ENCODE measurements at places on chromosomes 16 and 17. TPM values are rescaled to one million over a fixed set of nuclear protein-coding genes. Genes with fewer than 3 reads are reported as not detected.

- peak overlapping the region; percentile 88 for H3K27ac ChIP-seq
- H3K4me1 ChIP-seq = peaks cover 44% of the 10 kb centered on the region
- peak overlapping the region; percentile 75 for H3K4me3 ChIP-seq
Observed at GRCh38 chr17:1559047-1560043, 3.2 kb downstream of the PITPNA start.

SMIM36 gene
- not detected for total RNA-seq

- peak within 1 kb of the TSS; percentile 61 for H3K27ac ChIP-seq
- no peaks in the 10 kb centered on the region for H3K36me3 ChIP-seq
- H3K4me1 ChIP-seq = peaks cover 18% of the 10 kb centered on the region
- peak within 1 kb of the TSS; percentile 86 for H3K4me3 ChIP-seq
Observed at GRCh38 chr16:85898521-85899442, at the start of gene IRF8. Gene IRF8 (plus strand): TSS chr16:85899162. CDS start chr16:85903016, 3,854 bp downstream.

GRCh38 chr16:27237219-27238015 is 31.2 kb downstream of the NSMCE1 start:
- H3K36me3 ChIP-seq = no peaks in the 10 kb centered on the region
- no peak for DNase-seq
- H3K27me3 ChIP-seq = peaks cover 2% of the 10 kb centered on the region
- H3K27ac ChIP-seq = peak overlapping the region; percentile 44
- peaks cover 35% of the 10 kb centered on the region for H3K4me1 ChIP-seq

POLR3K gene
- 17.6 TPM for total RNA-seq

DNA sequence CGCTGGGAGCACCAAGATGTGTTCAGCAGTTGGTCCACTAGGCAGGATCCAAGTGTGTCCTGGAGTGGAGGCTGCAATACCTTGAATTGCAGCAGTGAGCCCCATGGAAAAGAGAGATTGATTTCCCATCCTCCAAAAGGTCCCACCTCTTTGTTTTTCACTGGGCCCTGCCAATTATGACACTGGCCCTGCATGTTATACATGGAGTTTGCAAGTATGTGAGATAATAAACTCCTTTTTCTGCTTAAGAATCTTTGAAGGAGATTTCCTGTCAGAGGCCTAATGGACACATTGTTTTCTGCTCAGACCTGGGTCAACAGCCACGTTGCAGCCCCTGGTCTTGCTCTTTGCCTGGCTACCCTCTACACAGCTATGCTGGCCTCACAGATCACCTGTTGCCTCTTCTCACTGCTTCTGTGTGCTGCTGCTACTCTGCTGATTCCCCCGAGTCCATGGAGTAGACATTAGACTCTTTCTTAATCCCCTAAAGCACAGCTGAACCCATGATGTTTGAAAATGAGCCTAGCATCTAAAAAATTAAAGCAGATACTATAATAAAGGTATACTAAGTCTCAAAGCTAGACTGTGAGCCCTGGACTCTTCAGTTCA is 341.9 kb upstream of the CDH11 start:
- H3K4me3 ChIP-seq = no peak overlapping the region
- no peaks in the 10 kb centered on the region for H3K27me3 ChIP-seq
- no peak overlapping the region for H3K27ac ChIP-seq
- DNase-seq = no peak
- H3K4me1 ChIP-seq = no peaks in the 10 kb centered on the region
- no peaks in the 10 kb centered on the region for H3K36me3 ChIP-seq

GRCh38 chr16:86432691-86433090 is 77.6 kb upstream of the FOXF1 start:
- no peak for DNase-seq
- no peaks in the 10 kb centered on the region for H3K36me3 ChIP-seq
- H3K4me3 ChIP-seq = no peak overlapping the region
- no peak overlapping the region for H3K27ac ChIP-seq

PROCA1 gene
- total RNA-seq = 3.0 TPM

DNA sequence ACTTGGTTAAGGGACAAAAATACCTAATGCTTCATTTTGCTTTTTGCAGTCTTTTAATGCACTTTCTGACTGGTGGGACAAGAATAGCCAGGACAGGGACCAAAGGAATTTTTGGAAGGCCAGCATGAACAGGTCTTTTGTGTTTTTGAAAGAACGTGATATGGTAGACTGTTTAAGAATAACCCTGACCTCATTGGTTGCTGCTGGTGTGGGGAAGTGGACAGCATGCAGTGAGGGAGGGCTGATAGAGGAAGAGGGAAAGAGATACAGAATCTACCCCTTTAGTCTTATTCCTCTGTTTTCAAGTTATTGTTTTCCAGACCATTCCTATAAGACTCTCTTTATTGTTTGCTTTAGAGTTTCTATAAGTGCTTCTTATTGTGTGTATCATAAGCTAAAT is 816.2 kb downstream of the CDH11 start:
- H3K4me1 ChIP-seq = peaks cover 11% of the 10 kb centered on the region
- no peak overlapping the region for H3K4me3 ChIP-seq
- peaks cover 12% of the 10 kb centered on the region for H3K27me3 ChIP-seq
- no peak overlapping the region for H3K27ac ChIP-seq
- DNase-seq = no peak

GRCh38 chr16:28522792-28523191 is 16.0 kb downstream of the NUPR1 start:
- H3K27me3 ChIP-seq = no peaks in the 10 kb centered on the region
- no peak overlapping the region for H3K4me3 ChIP-seq
- H3K4me1 ChIP-seq = no peaks in the 10 kb centered on the region

RNF213 gene
- 57.0 TPM for total RNA-seq

- H3K27me3 ChIP-seq = no peaks in the 10 kb centered on the region
- DNase-seq = no peak
- peaks cover 13% of the 10 kb centered on the region for H3K36me3 ChIP-seq
- peaks cover 9% of the 10 kb centered on the region for H3K4me1 ChIP-seq
- H3K27ac ChIP-seq = no peak overlapping the region
Observed at GRCh38 chr16:25148568-25149215, 37.1 kb downstream of the LCMT1 start.

KRT16 gene
- total RNA-seq = 1.5 TPM

DNA sequence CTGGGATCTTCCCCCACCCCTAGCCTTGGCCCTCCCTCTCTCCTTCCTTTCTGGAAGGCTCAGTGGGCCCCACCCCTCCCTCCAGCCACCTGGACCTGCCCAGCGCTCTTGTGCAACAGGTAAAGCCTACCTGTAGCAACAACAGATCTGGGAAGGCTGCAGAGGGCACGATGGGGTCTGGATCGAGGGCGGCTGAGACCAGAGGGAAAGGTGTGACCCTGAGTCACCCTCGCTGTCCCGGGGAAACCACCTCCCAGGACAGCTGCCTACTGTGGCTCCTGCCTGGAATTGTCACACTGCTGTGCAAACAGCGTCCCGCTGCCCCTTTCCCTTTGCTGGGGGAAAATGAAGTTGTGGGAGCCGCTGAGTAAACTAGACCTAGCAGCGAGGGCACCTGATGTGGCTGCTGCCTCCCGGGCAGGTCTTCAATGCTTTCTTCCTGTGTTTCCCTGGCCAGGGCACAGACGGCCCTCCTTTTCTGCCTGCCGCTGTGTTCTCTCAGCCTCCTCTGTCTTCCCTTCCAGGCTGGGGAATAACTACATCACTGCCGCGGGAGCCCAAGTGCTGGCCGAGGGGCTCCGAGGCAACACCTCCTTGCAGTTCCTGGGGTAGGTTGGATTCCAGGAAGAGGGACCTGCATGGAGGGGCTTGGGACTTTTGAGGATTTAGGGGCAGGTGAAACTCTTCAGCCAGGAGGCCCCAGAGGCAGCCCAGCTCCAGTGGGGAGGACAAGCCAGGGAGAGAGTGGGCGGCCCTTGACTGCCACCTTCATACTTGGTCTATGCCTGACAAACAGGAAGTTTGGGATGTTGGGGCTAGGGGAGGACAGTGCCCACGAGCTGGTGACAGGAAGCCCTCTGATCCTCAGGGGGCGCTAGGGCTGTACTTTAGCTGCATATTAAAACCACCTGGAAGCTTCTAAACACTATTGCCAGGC is 22.2 kb upstream of the CYLD start:
- no peaks in the 10 kb centered on the region for H3K27me3 ChIP-seq
- H3K36me3 ChIP-seq = no peaks in the 10 kb centered on the region
- H3K4me1 ChIP-seq = peaks cover 28% of the 10 kb centered on the region
- no peak overlapping the region for H3K27ac ChIP-seq

- peaks cover 5% of the 10 kb centered on the region for H3K27me3 ChIP-seq
- DNase-seq = no peak
- H3K27ac ChIP-seq = no peak overlapping the region
- H3K4me3 ChIP-seq = no peak overlapping the region
- H3K4me1 ChIP-seq = no peaks in the 10 kb centered on the region
- no peaks in the 10 kb centered on the region for H3K36me3 ChIP-seq
Observed at GRCh38 chr16:67346341-67346740, 19.7 kb downstream of the LRRC36 start.

ZNRF1 gene
- total RNA-seq = 49.2 TPM

ICAM2 gene
- 1.2 TPM for total RNA-seq

DNA sequence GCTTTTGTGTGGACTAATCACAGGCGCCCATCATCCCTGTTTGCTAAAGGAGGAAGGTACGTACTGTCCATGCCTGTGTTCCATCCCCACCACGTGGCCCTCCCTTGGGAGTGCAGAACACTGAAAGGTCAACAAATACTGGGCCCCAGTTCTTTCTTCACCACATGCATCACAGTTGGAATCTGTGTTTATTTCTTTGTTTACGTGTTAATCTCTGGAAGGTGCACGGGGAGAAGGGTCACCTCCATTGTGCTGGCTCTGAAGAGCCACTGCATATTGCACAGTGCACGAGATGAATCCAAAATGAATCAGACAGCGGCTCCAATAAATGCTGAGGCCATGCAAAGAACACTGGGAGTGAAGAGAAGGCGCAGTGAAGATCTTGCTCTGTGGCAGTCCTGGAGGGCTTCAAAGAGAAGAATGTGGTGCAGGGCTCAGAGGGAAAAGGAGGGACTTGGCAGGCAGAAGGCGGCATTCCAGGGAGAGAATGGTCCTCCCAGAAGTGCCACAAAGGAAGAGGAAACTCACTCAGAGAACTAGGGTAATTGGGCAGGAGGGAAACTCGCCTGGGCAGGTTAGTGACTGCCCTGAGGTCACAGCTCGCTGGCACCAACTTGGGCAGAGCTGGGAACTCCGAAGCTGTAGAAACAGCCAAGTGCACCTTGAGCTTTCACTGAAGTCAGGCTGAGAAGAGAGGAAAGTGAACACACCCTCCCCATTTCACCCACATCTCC is 3.7 kb downstream of the RPH3AL start:
- H3K4me1 ChIP-seq = peaks cover 46% of the 10 kb centered on the region
- H3K36me3 ChIP-seq = peaks cover 13% of the 10 kb centered on the region
- H3K27me3 ChIP-seq = no peaks in the 10 kb centered on the region

DNA sequence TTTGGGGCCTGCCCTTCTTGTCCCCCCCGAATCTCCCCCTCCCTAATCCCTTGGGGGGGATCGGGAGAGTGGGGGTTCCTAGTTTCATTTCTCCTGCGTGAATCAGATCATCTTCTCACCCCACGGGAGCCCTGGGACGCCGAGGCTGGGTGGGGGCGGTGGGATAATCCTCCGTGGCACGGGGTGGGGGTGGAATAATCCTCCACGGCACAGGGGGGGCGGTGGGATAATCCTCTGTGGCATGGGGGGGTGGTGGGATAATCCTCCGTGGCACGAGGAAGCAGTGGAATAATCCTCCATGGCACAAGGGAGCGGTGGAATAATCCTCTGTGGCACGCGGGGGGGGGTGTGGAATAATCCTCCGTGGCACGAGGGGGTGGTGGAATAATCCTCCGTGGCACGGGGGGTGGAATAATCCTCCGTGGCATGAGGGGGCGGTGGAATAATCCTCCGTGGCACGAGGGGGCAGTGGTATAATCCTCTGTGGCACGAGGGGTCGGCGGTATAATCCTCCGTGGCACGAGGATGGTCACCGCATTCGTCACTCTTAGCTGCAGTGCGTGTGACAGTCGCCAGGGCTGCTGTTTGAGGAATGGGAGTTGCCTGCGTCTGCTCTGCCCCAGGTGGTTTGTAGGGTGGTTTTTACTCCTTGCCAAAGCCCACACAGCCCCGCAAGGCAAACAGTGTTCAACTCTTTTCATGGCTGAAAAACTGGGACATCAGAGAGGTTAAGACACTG is 156.9 kb downstream of the LAT start:
- peaks cover 11% of the 10 kb centered on the region for H3K4me1 ChIP-seq
- H3K4me3 ChIP-seq = no peak overlapping the region
- peaks cover 9% of the 10 kb centered on the region for H3K27me3 ChIP-seq
- no peaks in the 10 kb centered on the region for H3K36me3 ChIP-seq
- no peak for DNase-seq
- no peak overlapping the region for H3K27ac ChIP-seq

DNA sequence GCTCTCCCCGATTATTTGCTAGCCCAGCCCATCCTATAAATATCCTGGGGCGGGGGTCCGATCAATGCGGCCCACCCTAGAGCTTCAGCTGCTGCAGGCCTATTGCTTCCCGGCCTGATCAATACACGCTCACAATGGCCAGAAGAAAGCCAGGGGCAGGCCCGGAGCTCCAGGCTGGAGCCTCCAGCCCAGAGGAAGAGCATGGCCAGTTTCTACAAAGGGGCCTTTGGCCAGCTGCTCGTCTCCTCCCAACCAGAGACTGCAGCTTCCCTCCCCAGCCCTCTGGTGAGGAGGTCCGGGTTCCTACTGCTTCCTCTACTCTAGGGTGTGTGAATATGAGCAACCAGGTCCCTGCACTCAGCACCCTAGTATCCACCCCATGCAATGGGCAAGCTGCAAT is 36.7 kb downstream of the SALL1 start:
- H3K4me1 ChIP-seq = peaks cover 38% of the 10 kb centered on the region
- H3K36me3 ChIP-seq = no peaks in the 10 kb centered on the region
- no peak overlapping the region for H3K27ac ChIP-seq
- H3K4me3 ChIP-seq = peak overlapping the region; percentile 64

- no peaks in the 10 kb centered on the region for H3K4me1 ChIP-seq
- no peak overlapping the region for H3K27ac ChIP-seq
- H3K4me3 ChIP-seq = no peak overlapping the region
- H3K27me3 ChIP-seq = no peaks in the 10 kb centered on the region
- no peaks in the 10 kb centered on the region for H3K36me3 ChIP-seq
Observed at GRCh38 chr16:66858740-66859396, 14.7 kb downstream of the CA7 start.

DNA sequence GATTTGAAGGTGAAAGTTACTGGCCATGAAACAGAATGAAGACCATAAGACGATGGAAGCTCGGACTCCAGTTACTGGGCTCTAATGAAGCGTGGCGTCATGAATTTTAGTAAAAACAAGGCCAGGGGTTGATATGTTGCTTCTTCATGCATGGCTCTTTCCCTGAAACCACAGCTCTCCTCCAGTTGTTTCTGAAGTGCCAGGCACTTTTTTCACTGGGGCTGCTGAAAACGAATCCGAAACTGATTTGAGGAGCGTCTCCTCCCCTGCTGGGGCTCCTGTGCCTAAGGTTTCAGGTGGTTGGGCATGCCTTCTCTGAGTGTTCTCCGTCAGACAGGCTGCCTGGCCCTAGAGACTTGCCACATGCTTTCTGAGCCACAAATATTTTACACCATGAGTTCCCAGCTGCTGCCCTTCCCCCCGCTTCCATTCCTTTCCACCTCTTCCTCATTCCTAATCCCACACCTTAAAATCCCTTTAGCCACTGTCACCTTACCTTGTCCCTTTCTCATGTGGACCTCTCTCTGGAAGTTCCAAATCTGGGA is 3.7 kb upstream of the MYL4 start:
- peak overlapping the region; percentile 90 for H3K27ac ChIP-seq
- peaks cover 25% of the 10 kb centered on the region for H3K4me1 ChIP-seq
- peak overlapping the region; percentile 19 for H3K4me3 ChIP-seq
- no peak for DNase-seq

ABCC11 gene
- total RNA-seq = 0.07 TPM

- H3K27ac ChIP-seq = peak overlapping the region; percentile 74
- peak overlapping the region; percentile 57 for H3K4me3 ChIP-seq
- DNase-seq = no peak
- peaks cover 11% of the 10 kb centered on the region for H3K4me1 ChIP-seq
- H3K36me3 ChIP-seq = no peaks in the 10 kb centered on the region
Observed at GRCh38 chr17:59753522-59754467, 46.3 kb downstream of the VMP1 start.

SRCAP gene
- 62.8 TPM for total RNA-seq

CHST4 gene
- 0.33 TPM for total RNA-seq
